Coronary artery (tissue), 2 donors: ENCODE measurements at places on chromosomes 3 and 15.

DNA sequence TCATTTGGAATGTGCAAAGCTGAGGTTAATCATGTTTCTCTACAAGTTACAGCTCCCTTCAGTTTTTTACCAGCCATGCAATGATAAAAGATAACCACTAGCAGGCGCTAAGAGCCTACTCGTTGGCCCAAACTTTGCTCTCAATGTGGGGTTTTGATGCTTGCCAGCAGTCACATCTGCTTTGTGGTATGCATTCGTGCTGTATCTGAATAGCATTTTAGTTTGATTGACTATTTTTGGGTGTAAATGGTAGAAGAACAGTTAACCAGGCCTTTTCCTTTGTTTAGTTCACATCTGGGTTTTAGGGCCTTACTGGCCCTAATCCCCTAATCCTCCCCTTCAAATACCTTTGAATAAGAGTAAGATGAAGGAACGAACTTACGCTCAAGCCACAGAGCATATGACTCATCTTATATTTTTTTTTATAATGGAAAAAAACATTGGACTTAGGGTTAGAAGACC lies 4.4 kb upstream of the CLDN11 start:
- DNase-seq = no peak

GRCh38 chr3:149343951-149344350 lies 10.5 kb upstream of the TM4SF18 start:
- DNase-seq = no peak

GRCh38 chr3:23435318-23435717 lies 232.2 kb downstream of the UBE2E2 start:
- no peak for DNase-seq

GRCh38 chr3:64685331-64685799 lies 2.4 kb downstream of the ADAMTS9 start:
- no peak for DNase-seq
